ENCODE measurements at places on chromosomes 11 and 22.

DNA sequence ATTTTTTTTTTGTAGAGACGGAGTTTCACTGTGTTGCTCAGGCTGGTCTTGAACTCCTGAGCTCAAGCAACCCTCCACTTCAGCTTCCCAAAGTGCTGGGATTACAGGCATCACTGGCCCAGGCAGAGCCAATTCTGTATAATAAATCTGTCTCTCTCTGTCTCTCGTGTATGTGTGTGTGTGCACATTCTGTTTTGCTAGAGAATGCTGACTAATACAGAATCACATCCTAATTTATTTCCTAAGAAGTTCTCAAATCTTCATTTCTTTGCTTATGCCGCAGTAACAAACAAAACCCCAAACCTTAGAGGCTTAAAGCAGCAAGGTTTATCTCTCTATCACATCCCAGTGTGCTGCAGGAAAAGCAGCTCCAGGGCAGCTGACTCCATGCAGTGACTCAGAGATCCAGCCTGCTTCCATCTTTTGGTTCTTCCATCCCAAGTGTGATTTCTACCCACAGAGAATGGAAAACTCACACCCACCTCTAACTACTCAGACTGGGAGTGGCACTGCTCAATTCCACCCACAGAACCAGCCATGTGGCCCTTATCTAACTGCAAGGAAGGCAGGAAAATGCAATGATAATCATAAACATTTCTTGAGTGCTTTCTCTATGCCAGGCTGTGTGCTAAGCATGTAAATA is 35.1 kb upstream of the LRRC10B start:
- DNase-seq, result no peak

DNA sequence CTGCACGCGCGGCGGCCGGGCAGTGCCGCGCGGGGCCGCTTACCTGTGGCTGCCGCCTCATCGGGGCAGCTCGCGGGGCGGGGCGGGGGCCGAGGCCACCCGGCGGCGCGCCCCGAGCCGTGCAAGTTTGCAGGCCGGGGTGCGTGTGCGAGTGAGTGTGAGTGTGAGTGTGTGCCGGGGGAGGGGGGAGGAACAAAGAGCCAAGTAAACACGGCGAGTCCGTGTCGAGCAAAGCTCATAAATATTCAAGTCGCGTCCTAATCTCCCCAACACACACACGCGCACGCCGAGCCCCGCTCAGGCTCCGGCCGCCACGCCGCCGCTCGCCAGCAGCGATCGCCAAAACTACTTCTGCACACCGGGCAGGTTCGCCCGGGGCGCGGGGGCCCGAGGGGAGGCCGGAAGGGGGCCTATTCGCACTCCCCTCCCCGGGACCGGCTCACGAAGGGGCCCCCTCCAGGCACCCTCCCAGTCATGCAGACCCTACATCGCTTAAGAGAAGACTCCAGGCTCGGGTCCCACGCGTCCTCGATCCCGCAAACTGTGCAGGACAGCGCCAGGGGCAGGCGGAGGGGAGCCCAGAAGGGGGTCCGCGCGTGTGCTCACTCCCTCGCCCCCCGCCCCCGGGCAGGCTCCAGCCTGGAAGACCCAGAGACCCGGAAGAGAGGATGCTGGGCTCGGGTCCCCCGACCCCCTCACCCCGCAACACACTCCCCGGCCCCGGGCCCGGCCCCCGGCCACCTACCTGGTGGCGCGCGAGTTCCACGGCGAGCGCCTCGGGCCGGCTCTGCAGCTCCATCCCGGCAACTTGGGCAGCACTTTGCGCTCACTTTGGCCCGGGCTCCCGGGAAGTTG is 827 bp downstream of the PHF21B start:
- DNase-seq, result no peak

DNA sequence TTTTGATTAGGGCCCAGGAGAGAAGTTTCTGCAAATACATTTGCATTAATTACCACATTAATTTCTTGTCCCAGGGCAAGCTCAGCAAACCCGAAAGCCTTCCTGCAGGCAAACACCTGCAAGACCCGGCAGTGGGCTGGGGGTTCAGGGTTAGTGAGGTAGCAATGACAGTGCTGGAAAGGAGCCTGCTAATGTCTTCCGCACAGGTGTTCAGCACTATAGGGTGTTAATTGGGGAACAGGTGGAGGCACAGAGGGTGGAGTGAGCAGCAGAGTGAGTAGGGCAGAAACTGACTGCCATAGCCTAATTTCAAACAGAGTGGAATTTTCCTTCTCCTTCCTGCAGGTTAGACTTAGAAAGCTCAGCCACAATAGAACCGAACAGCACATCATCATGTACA is 50.9 kb upstream of the UBASH3B start:
- no peak for DNase-seq

DNA sequence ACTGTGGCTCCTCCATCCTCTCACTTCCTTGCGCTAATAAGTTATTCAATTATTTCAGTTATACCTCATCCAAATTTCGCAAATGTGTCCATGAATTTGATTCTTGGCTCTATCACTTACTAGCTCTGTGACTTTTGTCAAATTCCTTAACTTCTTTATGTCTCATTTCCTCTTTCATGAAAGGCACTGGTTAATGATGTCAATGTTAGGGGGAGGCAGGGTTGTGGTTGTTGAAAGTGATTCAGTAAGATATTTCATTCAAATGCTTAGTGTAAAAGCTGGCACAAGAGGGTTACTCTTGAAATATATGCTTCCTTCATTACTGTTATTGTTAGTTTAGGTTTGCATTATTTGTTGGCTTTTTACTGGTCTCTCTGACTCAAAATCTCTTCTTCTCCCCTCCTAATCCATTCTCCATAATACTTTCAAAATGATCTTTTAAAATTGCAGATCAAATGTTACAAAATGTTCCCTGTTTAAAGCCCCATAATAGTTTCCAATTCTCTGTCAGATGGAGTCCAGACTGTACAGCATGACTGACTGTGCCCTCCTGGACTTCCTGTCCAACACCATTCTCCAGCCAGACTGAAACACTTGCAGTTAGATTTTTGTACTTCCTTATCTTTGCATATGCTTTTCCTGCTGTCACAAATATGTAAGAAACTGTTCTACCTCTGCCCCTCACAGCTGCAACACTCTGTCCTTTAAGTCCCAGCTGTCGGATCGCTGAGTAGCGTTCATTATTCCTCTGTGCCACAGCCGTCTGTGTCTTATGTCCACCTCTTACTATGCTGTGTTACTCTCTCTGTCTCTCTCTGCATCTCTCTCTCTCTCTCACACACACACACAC is 510.6 kb upstream of the RAG2 start:
- no peak for DNase-seq

DNA sequence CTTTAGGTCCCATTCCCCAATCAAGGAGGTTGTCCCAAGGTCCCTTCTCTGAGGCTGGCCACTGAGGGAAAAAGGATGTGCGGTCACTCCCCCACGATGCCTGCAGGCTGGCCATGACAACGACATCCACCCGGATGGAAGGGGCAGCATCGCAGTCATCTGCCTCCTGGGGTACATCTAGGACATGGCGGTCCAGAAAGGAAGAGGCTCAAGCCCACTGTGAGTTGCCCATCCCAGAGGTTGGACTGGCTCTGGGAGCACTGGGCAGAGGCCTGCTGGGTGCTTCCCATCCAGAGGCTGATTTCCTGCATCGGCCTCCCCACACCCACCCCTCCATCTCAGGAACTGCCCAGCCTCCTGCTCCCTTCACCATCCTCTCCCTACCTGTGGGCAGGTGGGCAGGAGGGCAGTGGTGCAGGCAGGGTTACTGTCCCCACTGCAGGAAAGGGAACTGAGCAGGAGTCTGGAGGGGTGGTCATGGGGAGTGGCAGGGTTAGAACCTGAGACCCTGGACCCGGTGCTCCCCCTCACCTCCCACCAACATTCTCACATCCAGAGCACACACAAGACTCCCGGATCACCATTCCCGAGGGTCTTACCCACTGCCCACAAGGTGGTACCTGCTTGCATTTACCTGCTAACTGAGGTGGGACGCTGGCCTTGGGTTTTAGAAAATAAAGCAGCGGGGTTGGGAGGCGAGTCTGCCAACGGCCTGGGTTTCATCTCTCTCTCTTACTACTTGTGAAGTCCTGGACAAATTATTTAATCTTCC is 4.4 kb downstream of the RCE1 start:
- no peak for DNase-seq

DNA sequence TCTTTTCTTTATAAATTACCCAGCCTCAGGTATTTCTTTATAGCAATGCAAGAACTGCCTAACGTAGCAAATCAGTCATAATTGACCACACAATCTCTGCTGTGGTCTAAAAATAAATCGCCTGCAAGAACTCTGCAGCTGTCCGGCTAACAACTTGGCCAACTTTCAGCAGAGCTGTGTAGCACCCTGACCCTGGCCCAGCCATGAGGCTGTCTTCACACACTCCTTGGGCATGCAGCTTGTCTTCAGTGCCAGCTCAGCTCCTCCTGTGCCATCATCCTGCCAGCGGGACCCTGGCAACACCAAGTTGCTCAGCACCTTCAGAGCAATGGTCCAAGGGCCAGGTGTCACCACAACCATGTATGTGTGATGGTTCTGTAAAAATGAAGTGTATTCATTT is 355.6 kb downstream of the OPCML start:
- no peak for DNase-seq

- DNase-seq, result no peak
These were observed 8.5 kb downstream of the A4GALT start for GRCh38 chr22:42711895-42712837.

DNA sequence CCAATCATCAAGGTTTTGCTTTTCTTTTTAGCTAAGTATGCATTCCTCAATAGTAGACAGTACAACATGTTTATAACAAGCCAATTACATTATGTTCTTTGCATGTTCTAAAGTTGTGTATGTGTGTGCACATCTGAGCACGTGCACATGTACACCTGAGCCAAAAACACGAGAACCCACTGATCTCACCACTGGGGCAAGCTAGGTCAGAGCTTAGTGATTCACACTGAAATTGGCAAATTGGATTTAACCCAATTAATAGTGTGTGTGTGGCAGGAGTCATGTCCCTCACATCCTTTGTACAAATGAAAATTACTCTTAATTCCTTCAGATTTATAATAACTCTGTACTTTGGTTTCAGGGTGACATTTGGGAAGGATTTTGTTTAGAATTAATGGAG is 145.7 kb upstream of the TEAD1 start:
- no peak for DNase-seq

DNA sequence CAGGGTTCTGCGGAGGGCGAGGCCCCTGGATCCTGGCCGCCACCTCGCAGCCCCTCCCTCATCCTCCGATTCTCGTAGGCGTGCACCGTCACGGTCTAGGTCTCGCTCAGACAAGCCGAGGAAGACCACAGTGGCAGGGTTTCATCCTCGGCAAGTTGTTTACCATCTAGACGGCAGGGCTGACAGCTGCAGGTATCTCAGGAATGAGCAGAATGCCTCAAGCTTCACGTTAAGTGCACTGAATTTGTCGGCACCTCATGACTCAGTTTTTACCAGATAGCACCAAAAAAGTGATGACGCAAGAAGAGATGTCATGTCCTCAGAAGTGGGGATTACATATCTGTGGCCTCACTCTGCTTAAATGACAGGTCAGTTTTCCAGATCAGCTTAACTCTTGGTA is 35.1 kb downstream of the WT1 start:
- DNase-seq, result no peak

GRCh38 chr11:19327280-19327679 is 86.5 kb upstream of the E2F8 start:
- no peak for DNase-seq

Measured in activated T-helper 1 cell treated with Interleukin-2 at 50 U/mL for 16 hours (primary cell).